ENCODE measurements at places on chromosomes 3 and 15.
A peak's percentile ranks its signal among the peaks of the same experiment; 100 is the strongest.

DNA sequence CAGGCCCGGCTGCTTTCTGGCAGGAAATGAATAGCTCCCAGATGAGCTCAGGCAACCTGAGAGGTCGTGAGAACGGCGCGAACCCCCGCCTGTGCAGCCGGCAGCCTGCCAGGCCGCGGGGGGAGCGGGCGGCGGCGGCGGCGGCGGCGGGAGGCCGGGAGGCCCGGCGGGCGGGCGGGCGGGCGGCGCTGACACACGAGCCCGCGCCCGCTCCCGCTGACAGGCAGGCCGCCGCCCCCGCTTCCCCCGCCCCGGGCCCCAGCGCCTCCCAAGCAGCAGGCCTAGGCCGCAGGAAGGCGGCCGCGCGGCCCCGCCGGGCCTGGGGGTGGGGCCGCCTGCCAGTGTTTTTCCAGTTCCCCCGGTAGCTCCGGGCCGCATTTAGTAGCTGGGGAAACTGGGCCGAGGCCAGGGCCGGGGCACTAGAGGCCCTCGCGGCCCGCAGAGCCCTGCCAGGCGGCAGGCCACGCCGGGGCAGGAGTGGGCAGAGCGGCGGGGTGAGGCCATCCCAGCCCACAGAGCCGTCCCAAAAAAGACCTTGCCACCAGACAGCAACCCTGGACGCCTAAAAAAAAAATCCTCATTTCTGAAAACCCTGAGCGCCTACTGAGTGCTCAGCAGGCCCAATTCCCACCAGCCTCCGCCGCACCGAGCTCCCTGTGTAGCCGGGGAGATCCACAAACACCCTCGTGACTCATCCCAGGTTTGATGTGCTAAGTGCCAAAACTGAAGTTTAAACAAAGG lies 5.6 kb downstream of the HES1 start:
- DNase-seq = peak; percentile 94

DNA sequence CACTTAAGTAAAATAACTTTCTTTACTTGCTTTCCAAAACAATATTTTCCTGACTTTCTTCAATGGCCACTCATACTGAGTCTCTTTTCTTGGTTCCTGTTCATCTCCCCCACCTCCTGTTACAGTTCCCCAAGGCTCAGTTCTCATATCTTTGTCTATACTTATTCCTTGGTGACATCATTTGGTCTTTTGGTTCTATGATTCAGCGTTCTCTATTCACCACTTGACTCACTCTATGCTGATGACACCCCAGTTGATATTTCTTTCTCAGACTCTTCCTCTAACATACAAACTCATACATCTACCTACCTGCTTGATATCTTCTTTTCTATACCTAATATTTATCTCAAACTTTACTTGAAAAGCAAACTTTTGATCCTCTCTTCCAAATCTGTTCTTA lies 85.0 kb upstream of the P3H2 start:
- no peak for DNase-seq

DNA sequence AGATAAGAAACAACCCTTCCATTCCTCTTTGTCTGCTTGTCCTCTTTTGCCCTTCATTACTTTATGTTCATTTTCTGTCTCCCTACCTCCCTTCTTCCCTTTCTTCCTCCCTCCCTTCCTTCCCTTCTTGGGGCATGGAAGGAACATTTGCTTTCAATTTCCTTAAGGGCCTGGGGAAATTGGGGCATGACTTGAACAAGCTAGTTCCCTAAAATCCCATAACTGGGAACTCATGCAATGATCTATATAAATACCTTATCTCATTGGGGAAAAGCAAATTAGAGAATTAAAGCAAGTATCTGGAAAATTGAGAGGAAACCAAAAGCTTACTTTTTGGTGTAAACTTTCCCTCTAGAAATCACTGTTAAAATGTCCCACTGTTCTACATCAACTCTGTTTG lies 35.7 kb downstream of the BOC start:
- DNase-seq = no peak

GRCh38 chr3:20052851-20053250 lies 12.6 kb downstream of the KAT2B start:
- no peak for DNase-seq

GRCh38 chr3:123479891-123480290 lies 31.0 kb upstream of the ADCY5 start:
- DNase-seq = no peak

DNA sequence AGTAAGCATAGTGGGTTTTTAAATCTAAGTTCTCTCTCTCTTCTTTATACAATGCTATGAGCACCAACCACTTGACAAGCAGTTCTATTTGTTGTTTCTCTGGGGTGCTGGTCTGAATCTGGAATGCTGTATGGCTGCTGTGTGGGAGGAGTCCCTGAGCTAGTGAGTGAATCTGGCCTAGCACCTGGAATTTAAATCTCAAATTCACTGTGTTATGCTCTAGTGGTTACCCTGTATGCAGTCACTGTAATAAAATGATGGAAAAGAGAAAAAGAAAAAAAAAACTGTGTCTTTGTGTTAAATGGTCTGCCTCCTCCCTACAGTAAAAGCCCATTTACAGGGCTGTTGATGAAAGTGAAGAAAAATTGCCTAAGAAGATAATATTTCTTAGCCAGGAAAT lies 155.0 kb downstream of the ATP8B4 start:
- no peak for DNase-seq

DNA sequence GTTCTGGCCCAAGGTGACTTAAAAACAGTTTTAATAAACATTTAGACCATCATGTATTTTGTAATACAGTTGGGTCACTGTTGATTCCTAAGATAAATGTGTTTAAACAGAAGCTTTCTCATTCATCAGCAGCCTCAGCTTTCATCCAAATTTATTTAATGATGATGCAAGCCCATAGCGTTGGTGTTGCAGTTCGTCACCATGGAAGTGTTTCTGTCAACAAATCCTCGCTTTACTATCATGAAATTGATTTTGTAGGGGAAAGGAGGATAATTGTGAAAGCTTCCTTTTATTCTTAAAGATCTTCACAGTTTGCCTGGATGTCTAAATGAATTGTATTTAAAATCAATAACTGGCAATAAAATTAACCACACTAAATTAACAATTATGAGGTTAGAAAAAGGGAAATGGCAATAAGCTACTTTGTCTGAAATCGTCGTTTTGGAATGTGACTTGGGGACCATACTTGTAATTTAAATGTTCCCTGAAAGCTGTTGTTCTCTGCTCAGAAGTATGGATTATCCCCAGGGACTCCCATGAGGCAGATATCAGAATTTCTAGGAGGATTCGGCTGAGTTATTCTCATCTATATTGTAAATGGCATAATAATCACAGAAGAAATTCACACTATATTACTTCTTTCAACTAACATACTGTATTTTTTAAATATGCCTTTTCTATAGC lies 29.0 kb downstream of the CMSS1 start:
- DNase-seq = no peak

DNA sequence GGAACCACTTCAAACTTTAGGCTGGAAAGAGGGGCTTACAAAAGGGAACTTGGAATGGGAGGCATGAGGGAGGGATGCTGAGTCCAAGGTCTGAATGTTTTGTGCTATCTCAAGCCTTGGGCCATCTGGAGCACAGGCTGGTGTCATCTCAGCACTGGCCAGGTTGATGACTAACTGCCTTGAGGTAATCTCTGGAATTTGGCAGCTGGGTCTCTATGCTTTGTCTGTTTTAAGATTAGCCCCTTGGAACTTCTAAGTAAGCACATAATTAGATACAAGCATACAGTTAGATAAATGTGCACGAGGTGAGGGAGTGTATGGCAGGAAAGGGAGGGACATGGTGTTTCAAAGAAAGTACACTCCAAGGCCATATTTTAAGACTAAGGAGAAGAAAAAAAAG lies 252.4 kb upstream of the CCDC54 start:
- no peak for DNase-seq

GRCh38 chr3:129658110-129658843 lies 51.8 kb upstream of the PLXND1 start:
- DNase-seq = no peak

GRCh38 chr15:50906954-50907600 lies 1.4 kb upstream of the AP4E1 start:
- DNase-seq = peak; percentile 61

GRCh38 chr3:37082317-37082716 lies 89.0 kb downstream of the MLH1 start:
- DNase-seq = no peak

GRCh38 chr3:47356201-47356600 lies 24.6 kb upstream of the PTPN23 start:
- DNase-seq = no peak

DNA sequence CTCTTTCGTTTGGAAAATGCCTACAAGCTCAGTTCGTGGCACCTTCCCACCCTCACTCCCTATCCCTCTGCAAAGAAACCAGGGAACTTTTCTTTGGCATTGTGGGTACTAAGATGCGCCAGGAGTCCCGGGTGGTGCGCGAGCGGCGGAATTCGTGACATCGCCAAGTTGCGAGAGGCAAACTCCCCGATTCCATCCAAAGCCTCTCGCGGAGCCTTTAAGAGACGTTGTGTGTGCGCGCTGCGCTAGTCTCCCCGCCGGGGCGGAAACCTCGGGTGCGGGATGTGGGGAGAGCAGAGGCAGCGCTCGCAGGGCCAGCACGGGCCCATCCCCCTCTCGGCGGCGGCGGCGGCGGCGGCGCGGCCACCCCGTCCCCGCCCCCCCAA lies 443 bp upstream of the NR2F2 start:
- peak; percentile 70 for DNase-seq

GRCh38 chr3:140629357-140630137 lies 48.3 kb upstream of the TRIM42 start:
- DNase-seq = peak; percentile 40

GRCh38 chr3:14784087-14784681 lies 34.6 kb upstream of the FGD5 start:
- DNase-seq = no peak

DNA sequence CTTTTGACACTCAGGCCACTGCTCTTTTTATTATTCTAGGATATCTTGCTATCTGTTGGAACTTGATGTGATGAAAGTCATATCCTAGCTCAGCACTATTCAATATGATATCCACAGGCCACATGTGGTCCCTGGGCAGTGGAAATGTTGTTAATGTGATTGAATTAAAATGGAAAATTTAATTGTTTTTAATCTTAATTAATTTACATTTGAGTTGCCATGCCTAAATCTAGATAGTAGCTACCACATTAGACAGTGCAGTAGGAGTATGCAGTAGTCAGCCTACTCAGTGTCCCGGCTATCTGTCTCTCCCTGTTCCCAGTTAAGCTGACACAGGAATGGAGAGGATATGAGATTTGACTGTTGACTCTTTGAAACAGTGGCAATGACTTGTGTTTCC lies 460.2 kb downstream of the GBE1 start:
- DNase-seq = no peak

DNA sequence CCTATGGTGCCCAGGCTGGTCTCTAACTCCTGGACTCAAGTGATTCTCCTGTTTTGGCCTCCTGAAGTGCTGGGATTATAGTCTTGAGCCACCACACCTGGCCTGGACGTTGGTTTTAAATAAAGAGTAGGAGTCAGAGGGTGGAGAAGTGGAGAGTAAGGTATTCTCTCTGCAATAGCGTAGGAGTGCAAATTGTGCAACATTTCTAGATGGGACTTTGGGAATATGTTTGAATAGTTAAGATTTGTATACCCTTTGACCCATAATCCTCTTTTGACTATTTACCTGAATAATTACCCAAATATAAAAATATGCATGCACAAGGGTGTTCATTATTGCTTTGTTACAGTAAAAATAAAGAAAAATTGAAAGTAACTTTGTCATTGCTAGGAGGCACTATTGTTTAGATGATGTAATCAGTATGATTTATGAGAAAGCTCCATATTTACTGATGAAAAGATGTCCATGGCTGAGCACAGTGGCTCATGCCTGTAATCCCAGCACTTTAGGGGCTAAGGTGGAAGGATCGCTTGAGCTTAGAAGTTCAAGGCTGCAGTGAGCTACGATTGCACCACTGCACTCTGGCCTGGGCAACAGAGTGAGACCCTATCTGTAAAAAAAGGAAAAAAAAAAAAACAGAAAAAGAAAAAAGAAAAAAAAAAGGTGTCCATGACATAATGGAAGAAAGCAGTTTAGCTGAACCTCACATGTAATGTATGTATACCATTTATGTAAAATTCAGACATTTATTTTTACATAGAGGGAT lies 15.1 kb upstream of the XYLB start:
- DNase-seq = no peak

DNA sequence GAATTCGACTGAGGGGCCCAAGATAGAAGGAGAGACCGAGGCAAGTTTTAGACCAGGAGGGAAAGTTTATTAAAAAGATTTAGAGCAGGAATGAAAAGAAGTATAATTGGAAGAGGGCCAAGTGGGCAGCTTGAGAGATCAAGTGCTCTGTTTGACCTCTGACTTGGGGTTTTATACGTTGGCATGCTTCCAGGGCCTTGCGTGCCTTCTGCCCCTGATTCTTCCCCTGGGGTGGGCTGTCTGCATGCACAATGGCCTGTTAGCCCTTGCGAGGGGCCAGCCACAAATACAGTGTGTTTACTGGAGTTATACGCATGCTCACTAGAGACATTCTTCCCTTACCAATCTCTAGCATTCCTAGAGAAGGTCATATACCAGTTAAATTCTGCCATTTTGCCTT lies 70.7 kb upstream of the LARS2 start:
- no peak for DNase-seq

DNA sequence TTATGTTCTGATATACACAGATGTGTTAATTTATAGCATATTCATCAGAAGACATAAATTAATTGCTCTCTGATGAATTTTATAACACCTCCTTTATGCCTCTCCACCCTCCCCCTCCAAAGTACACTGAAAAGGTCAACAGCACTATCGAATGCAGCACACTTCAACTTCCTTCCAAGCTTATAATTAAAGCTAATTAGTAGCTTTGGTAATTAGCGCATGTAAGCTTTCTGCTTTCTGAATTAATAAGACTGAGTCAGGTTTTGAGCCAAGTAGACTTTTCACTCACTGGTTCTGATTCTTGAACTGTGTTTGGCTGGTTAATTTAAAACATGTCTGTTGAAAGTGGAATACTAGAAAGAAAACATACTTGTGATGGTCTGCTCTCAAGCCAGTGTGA lies 760.8 kb upstream of the CFAP20DC start:
- no peak for DNase-seq

DNA sequence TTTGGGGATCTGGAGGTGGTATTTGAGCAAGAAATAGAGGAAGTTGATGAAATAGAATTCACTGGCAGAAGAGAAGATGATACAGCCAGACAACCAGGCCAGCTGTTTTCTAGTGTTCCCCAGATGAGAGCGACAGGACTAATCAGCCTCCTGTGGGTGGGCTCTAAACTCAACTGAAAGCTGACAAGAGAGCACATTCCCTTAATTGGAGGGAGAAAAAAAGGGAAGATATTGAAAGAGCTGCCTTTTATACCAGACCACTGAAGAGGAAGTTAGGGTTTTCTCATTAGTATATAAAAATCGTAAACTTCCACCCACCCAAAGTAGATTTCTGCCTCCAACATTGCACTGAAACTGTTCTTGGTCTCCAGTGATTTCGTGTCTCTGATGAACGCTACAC lies 6.5 kb upstream of the TM4SF19 start:
- DNase-seq = no peak

GRCh38 chr15:45265506-45265905 lies 13.5 kb downstream of the SLC28A2 start:
- DNase-seq = no peak

GRCh38 chr3:46360907-46361306 lies 7.0 kb downstream of the CCR2 start:
- peak; percentile 48 for DNase-seq

Data from SW480 (cell line).